ENCODE measurements at places on chromosomes 13 and 19.

DNA sequence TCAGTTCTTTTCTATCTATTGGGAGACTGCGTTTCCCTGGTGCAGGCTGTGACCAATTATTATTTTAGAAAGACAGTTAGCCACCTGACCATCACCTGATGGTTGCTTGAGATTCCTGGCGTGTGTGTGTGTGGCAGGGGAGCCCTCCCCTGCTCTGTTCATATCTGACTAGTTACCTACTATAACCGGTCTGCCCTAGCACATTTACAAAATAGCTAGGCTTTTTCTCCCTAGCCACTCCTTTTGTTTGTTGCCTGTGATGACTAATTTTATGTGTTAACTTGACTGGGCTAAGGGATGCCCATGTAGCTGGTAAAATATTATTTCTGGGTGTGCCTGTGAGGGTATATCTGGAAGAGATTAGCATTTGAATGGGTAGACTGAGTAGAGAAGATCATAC lies 76.9 kb downstream of the OLFM4 start:
- DNase-seq, result no peak

DNA sequence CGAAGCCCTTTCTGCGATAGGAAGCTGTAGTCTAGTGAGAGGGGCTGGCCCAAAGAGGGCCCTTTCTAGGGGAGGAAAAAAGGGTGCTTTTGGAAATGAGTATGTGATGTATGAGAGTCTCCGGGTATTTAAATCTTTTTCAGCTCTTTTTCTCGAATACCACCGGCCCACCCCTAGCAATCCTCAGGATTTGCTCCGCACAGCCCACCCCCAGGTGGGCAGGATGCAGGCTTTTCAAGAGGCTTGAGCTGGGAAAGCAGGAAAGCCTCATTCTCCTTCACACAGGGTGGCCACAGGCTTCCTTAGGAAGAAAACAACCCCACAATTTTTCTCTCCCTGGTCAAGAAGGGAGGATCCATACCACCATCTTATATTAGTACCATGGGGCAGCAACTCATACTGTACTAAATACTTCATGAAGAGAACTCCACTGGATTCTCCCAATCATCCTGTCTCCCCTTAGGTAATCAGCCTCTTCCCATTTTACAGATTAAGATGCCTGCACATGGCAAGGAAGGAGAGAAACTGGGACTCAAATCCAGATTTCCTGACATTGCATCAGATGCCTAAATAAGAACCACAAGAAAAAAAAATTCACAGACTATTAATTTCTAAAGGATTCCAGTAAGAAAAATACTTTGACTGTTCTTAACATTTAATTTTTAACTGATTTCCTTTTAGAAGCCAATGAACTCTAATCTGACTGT lies 84.4 kb downstream of the STK24 start:
- no peak for DNase-seq

DNA sequence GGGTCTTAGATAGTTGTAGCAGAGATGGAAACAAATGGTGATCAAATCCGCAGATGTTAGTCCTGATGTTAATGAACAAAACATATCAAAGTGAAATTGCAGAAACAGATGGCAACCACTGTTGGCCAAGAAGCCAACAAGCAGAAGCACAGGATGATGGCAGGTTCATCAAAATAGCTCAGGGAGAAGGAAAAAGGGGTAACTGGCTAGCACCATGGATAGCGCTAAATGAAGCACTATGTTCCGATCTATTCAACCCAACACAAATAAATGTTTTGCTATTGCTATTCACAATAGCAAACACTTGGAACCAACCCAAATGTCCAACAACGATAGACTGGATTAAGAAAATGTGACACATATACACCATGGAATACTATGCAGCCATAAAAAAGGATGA lies 413.7 kb downstream of the FGF14 start:
- no peak for DNase-seq

DNA sequence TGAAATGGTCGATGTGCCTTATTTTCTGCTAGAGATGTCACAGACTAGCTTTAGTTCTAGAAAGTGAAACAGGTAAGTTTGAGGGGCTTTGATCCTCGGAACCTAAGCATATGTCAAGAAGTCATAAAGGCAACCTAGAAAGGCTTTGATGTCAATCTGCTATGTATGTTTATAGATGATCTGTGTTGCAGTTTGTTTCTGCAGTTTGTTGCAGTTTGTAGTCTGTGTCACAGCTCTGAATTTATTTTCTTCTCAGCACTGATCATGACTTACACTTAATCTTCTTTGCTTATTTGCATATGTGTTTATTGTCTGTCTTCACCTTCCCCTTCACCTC lies 5.9 kb downstream of the LSM14A start:
- DNase-seq, result no peak

GRCh38 chr19:45187421-45188100 lies 9.0 kb downstream of the BLOC1S3 start:
- peak; percentile 75 for DNase-seq
